ENCODE measurements at places on chromosomes 11 and 22. TPM values are rescaled to one million over a fixed set of nuclear protein-coding genes. Genes with fewer than 3 reads are reported as not detected.

DNA sequence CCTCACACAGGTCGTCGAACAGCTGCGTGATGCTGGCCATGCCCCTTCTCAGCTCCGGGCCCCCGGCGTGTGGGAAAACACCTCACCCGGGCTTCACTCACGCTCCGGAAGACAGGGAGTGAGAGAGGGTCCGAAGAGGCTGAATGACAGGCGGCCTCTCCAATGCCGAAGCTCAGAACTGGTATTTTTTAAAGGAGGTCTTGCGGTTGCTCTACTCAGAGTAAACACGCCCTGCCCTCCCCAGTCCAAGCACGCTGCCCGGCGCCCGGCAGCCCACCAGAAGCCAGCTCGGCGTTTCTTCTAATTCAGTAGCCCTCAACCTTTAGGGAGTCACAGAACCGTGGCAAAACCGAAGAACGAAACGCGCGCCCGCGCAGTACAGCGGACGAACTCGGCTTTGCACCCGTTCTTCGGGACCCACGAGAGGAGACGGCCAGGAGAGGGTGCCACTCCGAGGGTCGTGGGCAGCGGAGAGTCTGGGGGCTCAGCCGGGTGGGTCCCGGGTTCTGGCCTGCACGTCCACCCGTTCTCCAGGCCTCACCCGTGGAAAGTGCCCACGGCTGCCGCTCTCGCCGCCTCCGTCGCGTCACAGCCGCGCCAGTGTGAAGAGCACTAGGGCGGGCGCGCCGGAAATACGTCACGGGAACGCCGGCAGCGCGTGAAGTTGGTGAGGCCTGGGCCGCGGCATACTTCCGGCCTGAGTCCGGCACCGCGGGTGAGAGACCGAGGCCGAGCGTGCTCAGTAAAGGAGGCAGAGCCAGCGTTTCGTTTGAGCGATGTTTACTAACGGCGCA, at the start of gene TUBGCP6:
TSS of gene TUBGCP6 (minus strand) at position 604 of the 794 bp plus-strand sequence. CDS start at position 40, 564 bp downstream.
- peak; percentile 98 for DNase-seq

DNA sequence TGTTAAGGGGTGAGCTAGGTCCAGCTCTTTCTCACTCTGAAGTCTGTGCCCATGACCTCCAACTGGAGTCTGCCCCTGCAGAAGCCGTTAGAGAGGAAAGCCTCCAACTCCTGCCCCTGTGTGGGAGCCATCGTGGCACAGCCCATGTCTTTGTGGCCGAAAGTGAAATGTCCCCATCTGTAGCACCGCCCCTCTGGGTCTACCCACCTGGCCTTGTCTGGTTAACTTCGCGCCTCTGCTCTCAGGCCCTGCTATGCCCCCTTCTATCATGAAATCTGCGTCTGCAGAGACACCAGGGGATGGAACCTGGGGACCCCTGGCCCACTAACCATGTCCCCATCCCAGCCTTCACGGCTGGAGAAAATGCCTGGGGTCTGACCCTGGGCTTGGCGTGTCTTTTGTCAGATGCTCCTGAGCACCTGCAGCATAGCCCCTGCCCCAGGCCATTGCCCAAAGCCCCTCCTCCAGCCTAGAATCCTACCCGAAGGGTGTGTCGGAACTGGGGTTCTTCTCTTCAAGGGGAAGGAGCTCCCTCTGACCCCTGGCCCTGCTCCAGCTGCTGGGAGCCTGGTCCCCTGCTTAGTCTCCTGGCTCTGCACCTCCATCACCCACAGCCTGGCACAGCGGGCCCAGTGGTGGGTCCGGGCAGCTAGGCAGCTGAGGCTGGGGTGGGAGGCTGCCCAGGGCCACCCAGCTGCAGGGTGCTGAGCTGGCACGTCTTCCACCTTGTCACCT, 35.8 kb upstream of the HMOX1 start:
- no peak for DNase-seq

The MMP13 gene
- polyA plus RNA-seq = not detected

GRCh38 chr22:50734986-50735738, 2.8 kb upstream of the ACR start:
- no peak for DNase-seq

The TLCD5 gene
- 10.6 TPM for polyA plus RNA-seq

The CCDC90B gene
- 97.8 TPM for polyA plus RNA-seq

DNA sequence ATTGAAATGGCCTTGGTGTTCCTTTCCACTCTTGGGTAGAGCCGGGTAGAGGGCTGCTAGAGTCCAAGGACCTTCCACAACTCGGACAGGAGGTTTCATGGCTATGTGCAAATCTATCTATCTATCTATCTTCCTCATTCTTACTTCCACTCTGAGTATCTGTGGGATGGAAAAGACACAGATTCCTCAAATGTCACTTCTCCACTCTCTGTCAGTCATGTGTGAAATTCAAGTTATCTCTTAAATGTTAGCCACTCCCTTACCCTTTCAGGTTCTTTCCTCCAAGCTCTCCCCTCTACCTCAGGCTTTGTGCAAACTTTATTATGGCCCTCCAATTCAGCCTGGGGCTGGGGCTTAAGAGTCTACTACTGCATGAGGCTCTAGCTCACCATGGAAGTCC, 84.3 kb downstream of the GDPD4 start:
- DNase-seq = no peak

DNA sequence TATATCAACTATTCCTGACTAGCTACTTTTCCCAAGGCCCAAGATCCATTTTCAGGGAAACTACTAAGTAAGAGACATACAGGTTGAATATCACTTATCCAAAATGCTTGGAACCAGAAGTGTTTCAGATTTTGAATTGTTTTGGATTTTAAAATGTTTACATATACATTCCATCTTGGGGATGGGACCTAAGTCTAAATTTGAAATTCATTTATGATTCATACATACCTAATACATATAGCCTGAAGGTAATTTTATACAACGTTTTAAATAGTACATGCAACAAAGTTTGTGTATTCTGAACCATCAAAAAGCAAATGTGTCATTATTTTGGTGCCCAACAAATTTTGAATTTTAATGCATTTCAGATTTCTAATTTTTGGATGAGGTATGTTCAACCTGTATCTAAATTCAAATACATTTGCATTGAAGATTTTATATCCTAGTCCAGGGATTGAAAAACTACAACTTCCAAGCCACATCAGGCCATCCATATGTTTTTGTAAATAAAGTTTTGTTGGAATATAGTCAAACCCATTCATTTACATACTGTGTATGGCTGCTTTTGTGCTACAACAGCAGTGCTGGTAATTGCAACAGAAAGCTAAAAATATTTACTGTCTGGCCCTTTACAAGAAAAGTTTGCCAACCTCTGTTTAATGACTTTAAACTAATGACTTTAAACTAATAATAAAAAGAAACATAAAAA, 73.3 kb downstream of the CWF19L2 start:
- DNase-seq = no peak

DNA sequence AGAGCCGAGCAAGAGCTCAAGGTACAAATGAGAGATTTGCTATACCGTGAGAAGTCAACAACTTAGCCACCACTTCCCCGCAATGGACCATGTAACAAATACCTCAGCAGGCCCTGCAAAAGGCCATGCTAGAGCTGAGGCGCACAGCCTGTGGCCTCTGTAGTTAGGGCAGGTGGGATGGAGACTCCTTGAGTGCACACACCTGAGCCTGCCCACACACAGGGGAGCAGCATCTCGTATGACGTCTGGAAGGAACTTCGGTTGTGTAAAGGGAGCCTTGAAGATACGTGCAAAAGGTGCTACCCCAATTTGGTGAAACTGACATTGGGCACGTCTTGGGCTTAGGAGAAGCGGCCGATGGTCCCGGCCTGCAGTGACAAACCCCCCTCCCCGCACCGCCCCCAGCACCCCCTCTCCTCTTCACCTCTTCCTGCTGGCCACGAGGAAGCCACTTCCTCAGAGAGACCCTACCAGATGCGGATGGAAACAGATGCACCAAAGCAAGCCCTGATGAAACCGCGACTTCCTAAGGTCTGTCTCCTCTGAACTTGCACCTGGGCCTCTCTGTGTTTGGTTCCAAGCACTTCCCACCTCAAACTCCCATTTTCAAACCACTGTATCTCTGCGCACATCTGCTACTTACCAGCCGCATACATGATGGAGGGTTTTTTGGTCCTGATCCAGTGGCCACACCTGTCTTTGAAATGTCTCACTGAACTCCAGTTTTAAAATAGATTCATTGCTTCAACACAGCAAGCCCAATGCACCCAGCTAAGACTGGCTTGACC, 10.6 kb downstream of the CDPF1 start:
- DNase-seq = no peak

The CASP5 gene
- polyA plus RNA-seq = not detected

Measured in GM23248 (cell line).